ENCODE measurements at places on chromosomes 2 and 18.
A peak's percentile ranks its signal among the peaks of the same experiment; 100 is the strongest.

GRCh38 chr2:29108225-29108624 lies 7.0 kb upstream of the CLIP4 start:
- DNase-seq: no peak

- no peak for DNase-seq
Observed at GRCh38 chr2:12168791-12169388, 422.5 kb downstream of the LPIN1 start.

DNA sequence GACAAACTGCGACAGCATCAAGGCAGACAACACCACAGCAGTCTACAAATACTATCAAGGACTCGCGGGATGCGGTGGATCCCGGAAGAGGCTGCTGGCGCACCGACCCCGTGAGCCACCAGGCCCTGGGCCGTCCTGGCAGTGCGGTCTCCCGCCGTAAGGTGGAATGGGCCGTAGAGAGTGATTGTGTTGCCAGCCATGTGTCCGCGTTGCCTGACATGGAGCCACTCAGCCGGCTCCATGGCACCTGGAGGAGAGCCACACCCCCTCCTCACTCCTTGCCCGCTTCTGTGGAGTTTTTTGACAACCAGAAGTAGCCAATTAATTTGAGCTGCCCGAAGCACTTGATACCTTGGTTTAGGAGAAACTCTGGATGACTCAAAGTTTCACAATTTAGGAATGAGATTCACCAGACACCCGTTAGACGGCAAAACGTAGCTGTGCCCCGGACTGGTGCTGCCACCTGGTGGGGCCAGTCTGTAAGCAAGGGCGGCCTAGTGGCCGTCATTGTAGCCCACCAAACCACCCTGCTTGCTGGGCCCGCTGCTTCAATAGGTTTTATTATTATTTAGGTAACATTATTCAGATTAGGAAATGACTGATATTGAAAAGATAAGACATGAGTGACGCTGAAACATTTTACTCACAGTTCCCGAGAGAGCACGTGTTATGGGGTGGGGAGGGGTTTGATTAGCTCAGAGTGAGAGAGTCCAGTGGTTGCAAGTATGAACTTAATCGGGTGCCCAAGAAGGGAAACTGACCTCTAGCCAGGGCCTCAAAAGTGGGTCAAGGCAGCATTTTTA lies 10.2 kb upstream of the IMP4 start:
- DNase-seq: peak; percentile 87

GRCh38 chr2:41836948-41837347 lies 210.9 kb upstream of the PKDCC start:
- peak; percentile 10 for DNase-seq

Measured in GM20000 (cell line).